ENCODE measurements at places on chromosomes 1 and 21.

GRCh38 chr1:201898992-201899391 is 10.3 kb downstream of the SHISA4 start:
- no peak for DNase-seq

- no peak for DNase-seq
Measured at GRCh38 chr1:10536133-10536770, 61.5 kb downstream of the PEX14 start.

DNA sequence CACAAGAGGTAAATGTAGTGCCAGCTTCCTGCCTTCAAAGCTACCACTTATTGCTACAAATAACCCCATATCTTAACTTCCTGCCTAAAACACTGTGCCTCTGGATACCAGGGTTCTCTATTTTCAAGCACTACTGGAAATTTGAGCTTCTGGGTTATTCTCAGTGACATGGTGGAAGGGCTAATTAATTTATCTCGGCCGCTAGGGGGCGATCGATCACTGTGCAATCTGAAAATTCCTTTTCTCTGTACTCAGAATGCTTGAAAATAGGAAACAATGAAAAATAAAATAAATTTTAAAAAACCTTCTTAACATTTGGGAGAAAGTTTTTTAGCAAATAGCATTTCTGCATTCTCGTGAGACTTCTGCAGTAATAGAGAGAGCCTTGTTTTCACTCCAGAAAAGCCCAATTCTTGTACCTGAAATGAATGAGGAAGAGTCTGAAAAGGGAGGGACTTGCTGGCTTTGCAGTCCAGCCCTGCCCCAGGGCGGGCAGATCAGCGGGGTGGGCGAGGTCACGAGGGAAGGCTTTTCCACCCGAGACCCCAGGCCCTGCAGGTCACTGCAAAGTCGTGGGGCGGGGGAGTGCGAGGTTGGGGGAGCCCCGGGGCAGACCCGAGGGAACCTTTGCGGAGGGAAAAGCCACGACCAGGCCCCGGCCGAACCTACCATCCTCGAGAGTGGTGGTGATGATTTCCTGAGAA is 276.7 kb downstream of the PCP4 start:
- DNase-seq: peak; percentile 52

- DNase-seq: no peak
Measured at GRCh38 chr21:46544003-46544402, 60.9 kb downstream of the S100B start.

DNA sequence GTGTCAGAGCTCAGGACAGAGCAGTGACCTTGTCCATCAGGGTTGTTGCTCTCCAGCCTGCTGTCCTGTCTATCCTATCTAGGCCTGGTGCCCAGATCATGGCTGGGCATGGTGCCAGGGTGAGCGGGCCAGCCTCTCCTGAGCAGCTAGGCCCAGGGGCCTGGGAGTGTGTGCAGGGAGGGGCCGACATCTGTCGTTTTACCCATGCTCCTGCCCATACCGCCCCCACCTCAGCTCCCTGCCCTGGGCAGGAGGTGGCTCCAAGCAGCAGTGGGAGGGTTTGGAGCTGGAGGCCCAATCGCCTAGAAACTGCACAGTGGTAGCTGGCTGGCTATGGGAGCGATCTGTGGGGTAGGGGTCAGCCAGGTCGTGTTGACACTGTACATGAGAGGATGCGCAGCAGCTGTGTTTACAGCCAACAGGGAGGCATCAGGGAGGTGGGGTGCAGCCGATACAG is 6.5 kb downstream of the INSRR start:
- DNase-seq: no peak

Data from mesendoderm (in vitro differentiated cells).